ENCODE measurements at places on chromosomes 12 and 14. TPM values are rescaled to one million over a fixed set of nuclear protein-coding genes. Genes with fewer than 3 reads are reported as not detected.

The SLC4A8 gene
- not detected for total RNA-seq

The EMP1 gene
- 2,226 TPM for total RNA-seq

The ASCL1 gene
- not detected for total RNA-seq

The FOXN4 gene
- not detected for total RNA-seq

The UNC79 gene
- not detected for total RNA-seq

The KRT74 gene
- 14.1 TPM for total RNA-seq

The SP7 gene
- total RNA-seq = not detected

The SLC8B1 gene
- total RNA-seq = 38.1 TPM

The SLC22A17 gene
- total RNA-seq = 67.6 TPM

The CD163 gene
- 15.7 TPM for total RNA-seq

The SLC25A47 gene
- 0.30 TPM for total RNA-seq

The SRRM4 gene
- total RNA-seq = not detected

The AGAP2 gene
- total RNA-seq = 1.4 TPM

The RTL1 gene
- total RNA-seq = not detected

The KRT79 gene
- 48.8 TPM for total RNA-seq

The NOVA1 gene
- total RNA-seq = 7.5 TPM

The LRRIQ1 gene
- total RNA-seq = not detected

The NPC2 gene
- total RNA-seq = 274 TPM

The C12orf60 gene
- not detected for total RNA-seq

The ULK1 gene
- total RNA-seq = 37.0 TPM

The MYO1H gene
- total RNA-seq = not detected

The P2RX2 gene
- not detected for total RNA-seq

The MAP1LC3B2 gene
- 13.9 TPM for total RNA-seq

The KRT3 gene
- not detected for total RNA-seq

The ZFHX2 gene
- total RNA-seq = 0.87 TPM

The TMEM253 gene
- 0.53 TPM for total RNA-seq

The HDAC7 gene
- 152 TPM for total RNA-seq

The NPFF gene
- not detected for total RNA-seq

The CLEC9A gene
- total RNA-seq = not detected

The EP400 gene
- total RNA-seq = 81.3 TPM

The MVK gene
- 30.1 TPM for total RNA-seq

The FAM181A gene
- total RNA-seq = not detected

The SLC24A4 gene
- 0.11 TPM for total RNA-seq

The METAP2 gene
- 72.6 TPM for total RNA-seq

The DAO gene
- total RNA-seq = not detected

The ADAM20 gene
- total RNA-seq = 0.76 TPM

The KRT6C gene
- total RNA-seq = 14.8 TPM

The SLC5A8 gene
- 0.60 TPM for total RNA-seq

The C3AR1 gene
- total RNA-seq = 0.79 TPM

The OAS2 gene
- 3.9 TPM for total RNA-seq

The MTHFD1 gene
- 24.5 TPM for total RNA-seq

The RBP5 gene
- total RNA-seq = not detected

The KRT82 gene
- total RNA-seq = 5.7 TPM

The LRRK2 gene
- total RNA-seq = 13.7 TPM

The SMIM41 gene
- 0.57 TPM for total RNA-seq

The PLEKHG7 gene
- total RNA-seq = not detected

The SIX6 gene
- not detected for total RNA-seq

The TMEM63C gene
- total RNA-seq = 12.3 TPM

All from suprapubic skin (tissue), 4 donors.